Stimulated activated CD4-positive, alpha-beta T cell treated with anti-CD3 and anti-CD28 coated beads, Interleukin-4, amount 100 ng/mL, for 1 hour (primary cell): ENCODE measurements at places on chromosomes 4 and X.

DNA sequence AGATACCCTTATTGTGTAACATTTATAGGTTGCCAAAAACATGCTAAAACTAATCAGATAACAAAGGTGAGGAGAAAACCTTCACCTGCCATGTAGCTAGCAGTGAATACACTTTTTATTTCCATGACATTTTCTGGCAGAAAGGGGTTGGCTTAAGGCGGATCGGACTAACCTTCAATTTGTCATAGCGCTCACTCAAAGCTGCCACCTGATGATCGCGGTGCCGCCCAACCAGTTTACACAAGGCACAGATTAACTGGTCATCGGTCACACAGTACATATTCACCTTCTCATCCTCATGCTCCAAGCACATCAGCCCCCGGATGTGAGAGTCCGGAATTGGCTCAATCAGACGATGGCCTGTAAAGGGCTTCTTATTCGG is 53.7 kb downstream of the MID1 start:
- no peak for DNase-seq

DNA sequence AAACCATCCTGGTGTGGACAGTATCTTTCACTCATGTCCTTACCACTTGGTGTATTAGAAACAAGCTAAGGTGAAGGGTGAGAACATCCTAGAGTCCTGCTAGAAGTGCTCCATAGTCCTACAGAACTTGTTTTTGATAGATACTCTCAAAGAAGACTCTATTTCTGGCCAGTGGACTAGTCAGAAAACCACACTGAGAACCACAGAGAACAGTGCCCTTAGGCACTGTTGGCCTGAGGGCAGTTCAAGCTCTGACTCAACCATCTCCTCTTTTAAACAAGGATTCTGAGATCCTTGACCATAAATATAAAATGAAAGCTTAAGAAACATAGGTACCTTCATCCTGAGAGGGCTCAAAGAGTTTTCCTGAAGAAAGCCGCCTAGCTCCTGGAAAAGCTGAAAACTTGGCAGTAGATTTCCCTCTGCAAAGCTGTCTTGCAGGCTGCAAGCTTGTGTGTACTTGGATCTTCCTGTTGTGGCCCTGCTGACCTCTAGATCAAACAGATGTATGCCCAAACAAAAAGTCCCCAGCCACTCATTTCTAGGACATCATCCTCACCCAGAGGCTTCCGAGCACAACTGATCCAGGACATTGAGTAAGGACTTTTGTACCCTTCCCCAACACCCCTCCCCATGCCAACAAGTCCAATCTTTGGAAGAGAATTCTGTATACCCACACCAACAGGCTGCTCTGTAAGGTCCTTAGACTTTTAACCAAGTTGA is 111.6 kb upstream of the CXCL13 start:
- DNase-seq: no peak

- DNase-seq: no peak
Observed at GRCh38 chr4:143391895-143392294, 55.2 kb downstream of the GAB1 start.

GRCh38 chr4:47830265-47831025 is 7.4 kb downstream of the CORIN start:
- no peak for DNase-seq

- no peak for DNase-seq
Observed at GRCh38 chr4:73650250-73650649, 30.0 kb upstream of the RASSF6 start.
